ENCODE measurements at places on chromosomes 2 and 18.

DNA sequence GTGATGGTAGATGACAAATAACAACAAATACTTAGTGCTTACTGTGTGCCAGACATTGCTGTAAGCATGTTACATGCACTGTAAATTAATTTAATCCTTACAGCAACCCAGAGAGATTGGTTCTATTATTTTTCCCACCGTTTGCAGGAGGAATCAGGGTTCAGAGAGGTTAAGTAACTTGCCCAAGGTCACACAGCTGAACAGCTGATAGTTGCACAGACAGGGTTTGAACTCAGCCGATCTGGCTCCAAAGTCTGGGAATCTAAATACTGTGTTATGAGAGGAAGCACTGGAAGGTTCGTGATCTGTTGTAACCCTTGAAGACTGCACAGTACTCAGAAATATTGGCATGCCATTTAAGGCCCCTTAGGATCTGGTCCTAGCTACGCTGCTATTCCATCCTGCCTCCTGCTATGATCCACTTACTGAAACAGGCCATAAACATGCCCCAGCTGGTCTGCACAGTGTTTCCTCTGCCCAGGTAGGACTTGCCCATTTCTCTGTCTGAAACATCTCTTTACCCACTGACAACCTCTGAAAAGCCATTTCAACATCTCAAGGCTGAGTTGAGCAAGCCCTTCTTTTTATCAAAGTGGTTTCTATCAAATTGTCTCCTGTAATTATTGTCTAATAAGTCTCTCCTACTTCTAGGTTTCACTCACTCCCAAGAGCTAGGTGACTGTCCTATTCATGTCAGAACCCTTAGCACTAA, 40.4 kb upstream of the MRPL33 start:
- no peak for DNase-seq

DNA sequence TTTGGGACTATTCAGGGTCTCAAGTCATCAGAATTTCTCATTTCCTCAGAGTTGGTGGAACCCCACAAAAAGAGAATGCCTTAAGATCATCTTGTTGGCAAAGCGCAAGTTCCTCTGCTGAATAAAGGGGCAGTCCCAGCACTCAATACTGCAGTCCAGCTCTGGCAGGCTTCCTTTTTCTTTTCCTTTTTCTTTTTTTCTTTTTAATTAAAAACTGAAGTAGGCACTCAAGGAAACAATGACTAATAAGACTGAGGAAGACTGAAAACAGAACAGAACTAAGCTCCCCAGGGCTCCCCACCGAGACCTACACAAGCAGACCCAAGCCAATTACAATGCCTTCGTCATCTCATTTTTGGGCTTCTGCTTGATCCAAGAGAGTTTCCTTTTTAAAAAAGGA, 82.0 kb downstream of the STK39 start:
- DNase-seq, result no peak

- DNase-seq, result no peak
Observed at GRCh38 chr18:48663096-48663930, 124.5 kb downstream of the CTIF start.

DNA sequence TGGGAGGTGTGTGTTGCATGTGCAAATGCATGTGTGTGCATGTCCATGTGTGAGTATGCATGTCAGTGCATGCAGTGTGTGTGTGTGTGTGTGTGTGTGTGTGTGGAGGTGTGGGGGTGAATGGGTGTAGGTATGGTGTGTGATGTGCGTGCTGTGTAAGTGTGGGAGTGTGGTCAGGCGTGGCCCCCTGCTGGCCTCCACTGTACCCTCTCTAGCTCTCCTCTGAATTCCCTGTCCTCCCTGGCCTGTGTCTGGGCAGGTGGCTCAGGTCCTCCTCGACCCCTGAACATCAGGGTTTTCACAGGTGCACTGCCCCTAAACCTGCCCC, 230.2 kb downstream of the CELF4 start:
- no peak for DNase-seq

DNA sequence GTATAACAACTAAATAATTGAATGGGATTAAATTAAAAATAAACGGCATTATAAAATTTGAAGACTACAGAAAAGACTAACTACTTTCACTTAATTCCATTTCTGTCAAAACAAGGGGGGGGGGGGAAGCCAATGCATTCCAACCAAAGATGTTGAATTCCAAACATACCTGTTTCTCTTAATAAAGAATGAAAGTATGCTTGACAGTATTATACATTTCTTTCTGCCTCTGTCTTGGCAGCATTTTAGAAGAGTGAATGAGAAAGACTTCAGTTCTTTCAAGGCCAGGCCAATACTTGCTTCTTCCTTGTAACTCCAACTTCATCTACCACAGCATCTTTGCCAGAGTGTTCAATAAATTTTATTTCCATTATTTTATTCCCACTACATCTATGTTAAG, 65.9 kb downstream of the PDE11A start:
- DNase-seq, result no peak

DNA sequence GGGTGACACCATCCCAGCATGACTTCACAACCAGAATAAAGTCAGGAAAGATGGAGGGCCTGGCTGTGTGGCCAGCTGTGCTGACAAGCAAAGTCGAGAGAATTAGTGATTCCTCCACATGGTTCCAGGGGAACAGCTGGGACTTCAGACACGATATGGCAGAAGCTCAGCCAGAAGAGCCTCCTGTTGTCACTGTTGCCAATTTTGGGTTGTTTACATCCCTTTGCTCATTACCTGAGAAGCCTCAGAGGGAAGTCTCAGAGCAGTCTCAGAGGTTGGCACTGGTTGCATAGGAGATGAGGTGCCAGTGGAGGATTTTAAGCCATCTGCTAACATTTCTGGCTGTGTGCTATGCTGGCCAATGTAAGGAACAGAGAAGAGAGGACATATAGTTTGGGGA, 16.0 kb downstream of the LINC00305 start:
- DNase-seq, result no peak

GRCh38 chr2:206805887-206806607, 40.6 kb downstream of the FASTKD2 start:
- no peak for DNase-seq

Measured in right kidney (tissue), 9 donors.